ENCODE measurements at places on chromosomes 16 and 17.

- DNase-seq = peak; percentile 93
Measured at GRCh38 chr16:85514598-85515318, 98.4 kb upstream of the GSE1 start.

- DNase-seq = no peak
Measured at GRCh38 chr17:82697808-82698064, 762 bp downstream of the RAB40B start.

DNA sequence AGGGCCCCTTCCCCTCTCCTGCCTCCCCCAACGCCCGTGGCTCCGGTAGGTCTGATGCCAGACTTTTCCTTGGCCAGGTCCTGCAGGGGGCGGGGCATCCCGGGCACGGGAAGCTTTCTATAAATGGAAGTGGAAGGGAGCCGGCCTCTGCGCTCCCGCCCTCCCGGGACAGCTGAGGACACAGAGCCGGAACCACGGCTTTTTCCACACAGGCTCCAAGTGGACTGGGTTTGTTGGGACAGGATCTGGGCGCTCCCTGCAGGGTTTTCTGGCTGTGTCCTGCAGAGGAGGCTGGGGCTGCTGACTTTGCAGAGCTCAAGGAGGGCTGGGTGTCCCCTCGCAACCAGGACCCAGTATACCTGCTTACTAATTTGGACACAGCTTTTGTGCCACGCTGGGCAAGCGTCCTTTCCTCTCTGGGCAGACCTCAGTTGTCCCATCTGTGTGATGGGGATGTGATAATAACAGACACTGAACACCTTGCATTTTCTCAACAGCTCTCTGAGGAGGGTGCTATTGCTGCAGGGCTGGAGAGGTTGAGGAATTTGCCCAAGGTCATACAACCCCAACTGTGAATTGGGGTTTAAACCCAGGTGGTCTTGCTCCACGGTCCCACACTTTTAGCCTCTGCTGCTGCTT is 1.8 kb downstream of the TNS4 start:
- DNase-seq = peak; percentile 82

GRCh38 chr17:55005520-55005919 is 37.0 kb downstream of the STXBP4 start:
- peak; percentile 17 for DNase-seq

DNA sequence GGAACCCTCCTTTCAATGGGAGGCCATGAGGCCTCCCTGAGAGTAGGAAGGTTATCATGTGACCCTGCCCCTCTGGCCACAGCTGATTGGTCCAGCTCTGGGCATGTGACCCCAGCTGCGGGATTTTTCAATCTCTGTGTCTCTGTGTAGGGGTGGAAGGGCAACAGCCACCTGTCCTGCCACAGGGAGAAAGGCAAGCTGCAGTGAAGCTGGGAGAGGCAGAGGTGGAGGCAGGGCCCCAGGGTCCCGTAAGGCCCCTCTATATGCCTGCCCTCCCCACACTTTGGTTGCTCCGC is 10.9 kb downstream of the DNAAF8 start:
- no peak for DNase-seq

DNA sequence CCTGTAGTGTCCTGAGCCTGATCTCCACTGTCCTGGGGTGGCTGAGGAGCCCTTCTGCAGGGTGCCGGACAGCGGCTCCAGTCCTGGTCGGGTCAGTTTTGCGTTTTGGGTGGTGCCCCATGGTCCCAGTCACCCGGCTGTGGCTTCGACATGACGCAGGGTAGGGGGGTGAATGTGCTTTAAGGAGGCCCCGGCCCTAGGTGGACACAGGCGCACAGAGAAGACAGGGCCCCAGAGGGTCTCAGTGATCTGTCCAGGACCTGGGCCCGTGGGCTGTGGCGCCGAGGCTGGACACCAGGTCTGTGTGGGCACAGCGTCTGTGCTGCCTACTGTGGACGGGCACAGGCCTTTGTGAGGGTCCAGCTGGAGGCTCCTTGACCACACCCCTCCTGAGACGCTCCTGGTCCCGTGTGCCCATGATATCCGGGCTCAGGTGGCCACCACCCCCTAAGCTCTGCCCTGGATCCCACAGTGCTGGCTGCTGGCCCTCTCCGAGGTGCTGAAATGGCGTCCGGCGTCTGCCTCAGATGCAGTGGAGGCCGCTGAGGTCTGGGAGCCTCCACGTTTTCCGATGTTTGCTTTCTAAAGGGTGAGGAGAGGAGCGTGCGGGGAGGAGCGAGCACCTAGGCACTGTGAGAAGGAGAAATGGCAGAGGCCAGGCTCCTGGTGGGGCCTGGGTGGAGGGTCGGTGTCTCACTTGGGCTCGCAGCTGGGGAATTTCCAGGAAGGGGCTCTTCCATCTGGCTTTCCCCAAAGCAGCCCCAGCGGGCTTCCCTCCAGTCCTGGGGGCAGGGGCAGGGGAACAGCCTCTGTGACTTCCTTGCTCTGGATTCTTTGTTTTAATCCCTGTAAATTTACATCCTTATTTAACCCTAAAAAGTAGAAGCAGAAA is 56.1 kb upstream of the ACSF3 start:
- DNase-seq = peak; percentile 23

DNA sequence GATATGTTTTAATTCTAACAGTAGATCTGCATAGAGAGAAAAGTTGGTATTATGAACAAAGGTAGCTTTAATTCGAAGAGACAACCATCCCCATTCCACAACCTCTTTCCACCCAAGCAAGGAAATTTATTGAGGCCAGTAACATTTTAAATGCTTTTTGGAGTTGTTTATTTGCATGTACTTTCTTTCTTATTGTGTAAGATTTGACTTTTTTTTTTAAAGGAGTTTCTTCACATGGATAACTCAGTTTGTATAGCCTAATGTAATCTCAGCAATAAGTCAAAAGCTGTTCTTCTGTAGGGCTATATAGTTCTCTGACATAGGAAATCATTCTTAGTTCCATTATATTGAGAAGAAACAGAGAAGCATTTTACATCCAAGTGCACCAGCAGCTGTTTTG is 163.3 kb downstream of the PRKCA start:
- peak; percentile 65 for DNase-seq

DNA sequence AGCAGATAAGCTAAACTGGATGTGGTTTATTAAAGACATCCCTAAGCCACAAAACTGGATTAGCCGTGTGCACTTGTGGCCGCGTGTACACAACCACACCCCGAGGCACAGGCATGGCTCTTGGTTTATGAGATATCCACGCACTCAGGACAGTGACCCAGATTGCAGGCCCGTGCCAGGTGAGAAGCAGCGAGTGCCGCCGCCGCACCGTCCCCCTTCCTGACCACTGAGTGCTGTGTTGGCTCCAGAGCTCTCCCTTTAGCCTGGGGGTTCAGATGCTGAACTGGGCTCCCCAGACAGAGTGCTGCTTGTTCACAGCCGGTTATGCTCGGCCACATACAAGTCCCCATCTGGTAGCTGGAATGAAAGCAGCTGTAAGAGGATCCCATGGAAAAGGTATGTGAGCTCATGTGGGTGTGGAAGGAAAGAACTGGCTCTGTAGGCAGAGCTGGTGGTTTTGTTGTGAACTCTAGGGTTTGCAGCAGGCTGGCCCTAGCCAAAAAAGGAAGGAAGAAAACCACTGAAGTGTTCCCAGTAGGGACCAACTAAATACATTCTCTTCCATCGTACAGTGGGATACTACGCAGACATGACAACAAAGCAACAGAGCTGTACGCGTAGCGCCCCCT is 29.5 kb downstream of the KNOP1 start:
- no peak for DNase-seq

DNA sequence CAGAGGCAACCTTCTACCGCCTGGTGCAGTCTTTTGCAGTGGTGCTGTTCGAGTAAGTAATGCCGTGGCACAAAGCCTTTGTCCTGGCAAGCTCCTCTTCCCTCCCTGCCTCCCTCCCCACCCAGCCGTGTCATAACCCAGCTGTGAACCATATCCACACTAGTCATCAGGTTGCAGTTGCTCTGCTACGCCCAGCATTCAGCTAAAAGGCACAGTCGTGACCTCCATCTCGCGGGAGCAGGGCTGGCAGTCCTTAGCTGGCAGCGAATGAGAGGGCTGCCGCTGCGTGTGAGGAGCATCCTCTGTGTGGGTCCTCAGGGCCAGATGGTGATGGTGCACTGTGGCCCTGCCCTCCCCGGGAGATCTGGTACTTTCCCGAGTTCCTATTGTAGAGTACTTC is 39.3 kb downstream of the CIBAR2 start:
- peak; percentile 37 for DNase-seq

- DNase-seq = no peak
Measured at GRCh38 chr16:81655469-81656162, 123.5 kb upstream of the PLCG2 start.

DNA sequence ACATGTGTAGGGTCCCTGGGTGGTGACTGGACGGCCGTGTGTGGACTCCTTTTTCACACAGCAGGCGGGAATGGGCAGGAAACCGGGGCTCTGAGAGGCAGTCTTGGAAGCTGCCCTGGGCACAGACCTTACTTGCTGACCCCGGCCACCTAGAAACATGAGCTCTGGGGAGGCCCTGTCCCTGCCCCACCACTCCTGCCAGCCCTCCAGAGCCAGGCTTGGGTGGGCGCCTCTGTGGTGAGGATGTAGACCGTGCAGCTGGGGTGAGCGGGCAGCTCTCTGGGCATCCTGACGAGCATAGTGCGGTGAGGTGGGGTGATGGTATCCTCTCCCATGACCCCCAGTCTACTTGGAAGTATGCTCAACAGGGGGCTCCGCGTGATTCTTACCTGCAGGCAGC is 121.3 kb downstream of the RAB11FIP4 start:
- DNase-seq = no peak

DNA sequence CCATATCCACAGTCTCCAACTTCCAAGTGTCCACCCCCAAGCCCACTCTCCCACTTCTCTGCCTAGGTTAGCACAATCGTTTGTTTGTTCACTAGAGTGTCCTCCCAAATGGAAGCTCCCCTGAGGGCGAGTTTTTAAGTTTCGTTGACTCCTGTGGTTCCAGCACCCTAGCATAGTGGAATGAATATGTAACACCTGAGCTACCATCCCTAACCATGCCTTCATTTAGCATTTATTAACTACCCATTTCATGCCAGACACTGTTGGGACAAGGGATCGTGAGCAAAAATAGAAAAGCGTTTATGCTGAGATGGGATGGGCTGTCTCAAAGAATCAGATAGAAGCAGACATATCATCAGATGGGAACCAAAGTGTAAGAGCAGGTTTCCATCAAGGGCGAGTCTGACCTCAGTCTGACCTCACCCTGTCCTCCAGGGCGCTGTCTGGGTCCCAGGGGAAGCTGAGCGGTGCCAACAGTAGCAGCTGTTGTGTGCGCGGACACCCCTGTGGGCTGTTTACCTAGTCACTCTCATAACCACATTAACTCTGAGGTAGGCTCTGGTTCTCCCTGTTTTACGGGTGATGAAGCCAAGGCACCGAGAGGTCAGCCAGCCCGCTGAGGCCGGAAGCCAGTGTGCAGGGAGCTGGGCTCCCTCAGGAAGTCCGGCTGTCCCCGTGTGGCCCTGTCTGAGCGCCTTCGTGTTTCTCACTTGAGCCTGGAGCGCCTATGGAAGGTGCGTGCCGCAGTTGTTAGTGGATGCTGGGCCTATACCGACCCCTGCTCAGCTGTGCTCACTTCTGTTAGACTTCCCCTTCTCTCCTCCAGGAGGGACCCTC is 6.2 kb downstream of the CNP start:
- no peak for DNase-seq

GRCh38 chr16:19118938-19119431 is 5.2 kb downstream of the ITPRIPL2 start:
- peak; percentile 97 for DNase-seq

GRCh38 chr16:3546986-3547682 is 30.1 kb downstream of the NLRC3 start:
- no peak for DNase-seq

DNA sequence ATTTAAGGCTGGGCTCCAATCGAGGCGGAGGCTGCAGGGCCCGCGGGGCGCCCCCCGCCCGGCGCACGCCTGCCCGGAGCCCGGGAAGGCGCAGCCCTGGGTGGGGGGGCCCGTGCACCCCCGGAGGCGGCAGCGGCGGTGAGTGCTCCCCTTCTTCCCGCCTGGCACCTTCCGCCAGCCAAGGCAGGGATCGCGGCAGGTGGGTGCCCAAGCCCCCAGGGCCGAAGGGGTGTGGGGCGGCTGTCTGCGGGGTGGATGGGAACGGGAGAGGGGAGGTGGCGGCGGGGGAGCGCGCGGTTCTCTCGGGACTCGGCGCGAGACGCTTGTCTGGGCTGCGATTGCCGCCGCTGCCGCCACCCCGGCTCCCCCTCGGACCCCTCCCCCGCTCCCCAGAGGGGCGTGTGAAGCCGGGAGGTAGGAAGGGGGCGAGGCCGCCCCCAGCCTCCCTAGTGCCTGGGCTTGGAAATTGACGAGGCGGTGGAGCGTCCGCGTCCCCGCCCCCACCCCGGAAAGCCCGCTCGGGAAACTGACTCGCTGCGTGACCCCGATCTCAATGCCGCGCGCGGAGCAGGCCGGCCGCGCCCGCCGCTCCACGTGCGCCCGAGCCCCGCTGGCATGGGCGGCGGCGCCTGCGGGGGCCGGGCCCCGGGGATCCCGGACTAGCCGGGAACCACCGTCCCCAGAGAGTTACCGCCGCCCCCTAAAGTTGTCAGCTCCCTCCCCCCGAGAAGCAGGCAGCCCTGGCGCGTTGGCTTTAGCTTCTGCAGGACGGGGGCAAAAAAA is 231.5 kb downstream of the MRTFB start:
- peak; percentile 31 for DNase-seq

GRCh38 chr16:86942151-86943051 is 364.1 kb downstream of the FOXL1 start:
- DNase-seq = peak; percentile 27

GRCh38 chr16:64993464-64993863 is 128.4 kb downstream of the CDH11 start:
- no peak for DNase-seq

- peak; percentile 88 for DNase-seq
Measured at GRCh38 chr16:12178251-12178990, 201.9 kb downstream of the SNX29 start.

- DNase-seq = no peak
Measured at GRCh38 chr17:38613981-38614779, 8.4 kb upstream of the SRCIN1 start.

DNA sequence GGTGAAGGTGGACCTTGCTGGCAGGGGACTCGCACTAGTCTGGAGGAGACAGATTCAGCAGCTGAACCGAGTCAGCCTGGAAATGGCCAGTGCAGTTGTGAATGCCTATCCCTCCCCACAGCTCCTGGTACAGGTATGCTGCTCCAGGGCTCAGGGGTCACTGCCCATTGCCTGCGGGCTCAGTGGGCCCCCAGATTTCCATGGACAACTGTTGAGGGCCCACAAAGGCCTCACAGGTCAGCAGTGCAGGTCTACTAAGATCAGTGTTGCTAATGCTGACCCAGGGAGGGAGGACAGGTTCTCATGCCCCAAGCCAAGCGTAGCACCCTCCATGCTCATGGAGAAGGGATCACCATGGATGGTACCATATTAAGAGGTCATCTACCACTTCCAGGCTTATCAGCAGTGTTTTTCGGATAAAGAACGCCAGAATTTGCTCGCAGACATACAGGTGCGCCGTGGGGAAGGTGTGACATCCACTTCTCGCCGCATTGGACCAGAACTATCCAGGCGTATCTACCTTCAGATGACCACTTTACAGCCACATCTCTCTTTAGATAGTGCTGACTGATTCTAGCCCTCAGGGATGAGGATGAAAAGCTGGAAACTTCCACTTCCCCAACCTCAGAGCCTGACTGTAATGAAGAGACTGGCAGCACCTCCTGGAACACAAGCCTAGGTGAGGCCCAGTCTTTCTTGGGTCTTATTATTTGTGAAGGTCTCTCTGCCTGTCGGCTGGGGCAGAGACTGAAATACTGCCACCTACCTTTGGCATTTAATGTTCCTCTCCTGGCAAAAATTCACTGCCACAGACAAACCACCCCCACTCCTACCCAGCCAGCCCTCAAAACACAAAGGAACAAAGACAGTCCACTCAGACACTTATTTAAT is 7.6 kb downstream of the EME1 start:
- no peak for DNase-seq

Data from fibroblast of villous mesenchyme (primary cell).